Activated T-cell treated with anti-CD3 and anti-CD28 coated beads, Interleukin-2, amount 50 U/mL, for 48 hours (primary cell): ENCODE measurements at places on chromosomes 6 and 20.
A peak's percentile ranks its signal among the peaks of the same experiment; 100 is the strongest.

GRCh38 chr6:137989664-137990063, 117.6 kb downstream of the PERP start:
- DNase-seq = no peak

GRCh38 chr6:101445527-101445926, 52.0 kb downstream of the GRIK2 start:
- no peak for DNase-seq

- no peak for DNase-seq
These were observed 140.9 kb downstream of the GRIK2 start for GRCh38 chr6:101534386-101534785.

GRCh38 chr20:51620432-51620831, 77.9 kb upstream of the NFATC2 start:
- DNase-seq = no peak

- no peak for DNase-seq
These were observed 935.1 kb upstream of the MAP3K7 start for GRCh38 chr6:91521999-91522398.

GRCh38 chr6:143059663-143060353, 881 bp upstream of the AIG1 start:
- DNase-seq = no peak

GRCh38 chr6:139600919-139601475, 226.5 kb upstream of the CITED2 start:
- peak; percentile 31 for DNase-seq

DNA sequence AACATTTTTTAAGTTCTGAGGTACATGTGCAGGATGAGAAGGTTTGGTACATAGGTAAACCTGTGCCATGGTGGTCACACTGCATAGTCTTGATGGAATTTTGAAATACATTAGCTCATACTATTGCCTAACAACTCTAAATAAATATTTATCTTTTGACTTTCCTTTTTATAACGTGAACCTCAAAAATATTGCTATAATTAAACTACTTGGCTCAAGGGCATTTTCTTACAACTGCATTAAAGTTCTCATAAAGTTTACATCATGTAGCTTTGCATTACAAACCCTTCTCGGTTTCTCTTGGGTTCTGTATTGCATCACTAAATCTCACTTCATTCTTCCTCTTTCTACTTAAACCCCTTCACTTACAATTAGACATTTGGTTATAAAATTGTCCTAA, 636.0 kb upstream of the PTCHD4 start:
- no peak for DNase-seq

GRCh38 chr6:166849749-166850183, 106.6 kb downstream of the RNASET2 start:
- DNase-seq = no peak

GRCh38 chr6:106383573-106383972, 23.1 kb downstream of the CRYBG1 start:
- DNase-seq = no peak

GRCh38 chr6:95614094-95614493, 36.8 kb downstream of the MANEA start:
- no peak for DNase-seq

DNA sequence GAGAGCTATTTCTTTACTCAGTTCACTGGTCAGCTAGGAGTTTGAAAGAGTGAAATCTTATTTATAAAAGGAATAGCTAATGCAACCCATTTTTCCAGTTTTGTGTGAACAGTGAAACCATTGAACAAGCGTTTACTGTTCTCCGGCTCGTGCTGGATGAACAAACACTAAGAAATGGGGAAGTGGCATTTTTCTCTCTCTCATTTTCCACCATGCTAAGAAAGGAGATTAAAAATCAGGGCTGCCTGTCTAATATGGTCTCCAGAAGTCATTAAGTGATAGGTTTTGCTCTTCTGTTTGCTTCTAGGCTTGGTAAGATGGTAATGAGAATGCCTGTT, 774 bp upstream of the SFT2D1 start:
- no peak for DNase-seq

- DNase-seq = no peak
These were observed 130.0 kb downstream of the FOXC1 start for GRCh38 chr6:1739680-1740079.

GRCh38 chr6:33745548-33745947, 1.2 kb downstream of the IP6K3 start:
- no peak for DNase-seq

- DNase-seq = no peak
These were observed 445.7 kb downstream of the CDC5L start for GRCh38 chr6:44833248-44833647.

DNA sequence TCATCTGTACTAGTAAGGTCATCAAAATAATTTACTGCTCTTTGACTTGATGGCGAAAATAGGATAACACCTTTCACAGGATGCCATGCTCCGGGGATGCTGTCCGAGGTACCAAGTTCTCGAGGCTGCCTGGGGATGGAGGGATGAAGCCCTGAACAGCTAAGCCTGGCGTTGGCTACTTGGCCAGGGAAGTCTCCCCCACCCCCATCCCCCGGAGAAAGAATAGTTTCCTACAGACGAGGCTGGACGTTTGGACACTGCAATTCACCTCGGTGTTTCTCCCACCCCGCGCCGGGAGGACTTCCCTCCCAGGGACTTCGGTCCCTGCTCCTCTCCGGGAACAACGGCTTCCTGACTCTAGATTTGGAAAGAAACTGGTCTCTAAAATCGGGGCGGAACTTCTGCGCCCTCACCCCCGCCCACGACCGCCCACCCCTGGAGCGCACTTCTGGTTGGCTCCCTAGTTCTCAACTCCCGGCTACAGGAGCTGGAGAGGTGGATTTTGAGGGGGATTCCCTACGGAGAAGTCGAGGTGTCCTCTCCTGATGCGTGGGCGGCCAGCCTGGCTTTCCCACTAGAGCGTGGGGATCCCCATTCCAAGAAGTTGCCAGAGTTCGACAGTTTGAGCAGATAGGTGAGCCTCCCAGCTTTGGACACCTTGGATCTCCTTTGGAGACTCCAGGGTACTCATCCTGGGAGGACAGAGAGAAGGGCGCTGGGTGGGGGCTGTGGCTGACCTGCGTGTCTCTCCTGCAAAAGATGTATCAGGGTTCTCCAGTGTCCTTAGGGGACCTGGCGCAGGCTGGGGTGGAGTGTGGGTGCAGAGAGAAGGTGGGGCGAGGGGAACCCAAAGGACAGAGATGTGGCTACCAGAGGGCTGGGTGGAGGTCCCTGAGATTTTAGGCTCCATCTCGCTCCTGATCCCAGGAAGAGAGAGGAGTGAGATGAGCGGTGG, 1.1 kb downstream of the PCSK2 start:
- no peak for DNase-seq

DNA sequence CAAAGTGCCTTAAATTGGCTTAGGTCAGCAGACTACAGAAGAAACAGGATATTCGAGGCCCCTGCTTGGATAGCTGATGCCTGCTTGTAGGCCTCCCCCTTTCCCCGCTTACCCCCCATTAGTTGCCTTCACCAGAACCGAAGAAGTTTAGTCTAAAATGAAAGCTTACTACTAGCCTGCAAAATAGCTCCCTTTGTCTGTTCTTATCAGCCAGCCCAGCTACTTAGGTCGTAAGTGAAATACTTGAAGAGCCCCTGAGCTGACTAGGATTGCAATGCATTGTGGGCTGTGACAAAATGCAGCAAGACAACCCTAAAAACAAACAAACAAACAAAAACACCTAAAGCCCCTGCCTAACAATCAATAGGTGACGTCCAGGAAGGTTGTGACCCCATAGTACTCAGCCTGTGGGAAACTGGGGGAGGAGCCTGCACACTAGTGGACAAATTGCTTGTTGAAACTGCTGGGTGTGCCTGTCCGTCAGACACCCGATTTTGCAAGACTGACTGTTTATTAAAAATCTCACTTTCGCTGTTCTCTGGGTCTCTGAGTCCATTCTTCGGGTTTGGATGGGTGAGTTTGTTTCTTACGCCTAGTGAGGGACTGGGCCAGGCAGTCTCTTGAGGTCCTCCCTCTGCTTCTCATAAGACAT, 105.0 kb upstream of the DUSP22 start:
- DNase-seq = no peak

DNA sequence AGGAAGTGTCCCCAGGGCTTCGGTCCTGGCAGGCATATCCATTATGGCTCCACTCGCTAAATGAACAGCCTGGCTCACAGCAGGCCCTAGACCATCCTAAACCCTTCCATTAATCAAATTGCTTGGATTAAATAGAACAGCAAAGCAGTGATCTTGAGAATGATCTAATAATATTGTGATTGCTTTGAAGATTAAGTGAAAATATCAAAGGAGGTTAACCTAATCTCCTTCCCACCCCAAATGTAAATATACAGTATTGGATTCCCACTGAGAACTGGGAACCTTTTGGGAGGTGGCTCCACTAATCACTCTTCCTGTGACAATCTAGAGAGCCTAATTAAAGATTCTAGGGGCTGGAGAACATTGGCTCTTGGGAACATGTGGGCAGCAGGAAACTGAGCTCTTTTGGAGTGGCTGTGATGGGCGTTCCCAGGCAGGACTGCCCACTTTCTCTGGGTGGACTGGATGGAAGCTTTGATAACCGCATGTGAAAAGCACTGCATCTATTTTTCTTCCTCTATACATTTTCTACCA, 68.3 kb upstream of the FRMD1 start:
- no peak for DNase-seq

DNA sequence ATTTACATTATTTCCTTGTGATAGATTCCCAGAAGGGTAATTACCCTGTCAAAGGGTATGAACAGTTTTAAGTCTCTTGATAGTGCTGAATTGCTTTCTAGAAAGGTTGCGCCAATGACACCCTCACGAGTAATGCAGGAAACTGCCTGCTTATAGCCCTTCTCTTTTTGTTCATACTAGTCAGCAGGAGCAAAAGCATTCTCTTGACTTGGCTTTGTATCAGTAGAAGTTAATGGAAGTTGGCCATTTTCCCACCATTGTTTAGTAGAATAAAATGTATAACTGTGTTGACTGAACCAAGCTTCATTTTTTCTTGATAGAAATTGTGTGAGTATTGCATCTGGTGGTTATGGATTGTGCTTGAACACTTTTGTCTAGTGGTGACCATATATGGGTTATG, 100.1 kb downstream of the FARS2 start:
- no peak for DNase-seq

GRCh38 chr20:60506061-60506460, 547.8 kb downstream of the CDH26 start:
- DNase-seq = no peak

- peak; percentile 77 for DNase-seq
These were observed 490.9 kb upstream of the JARID2 start for GRCh38 chr6:14754751-14755513.

GRCh38 chr6:40806256-40806864, 219.2 kb upstream of the LRFN2 start:
- DNase-seq = no peak

GRCh38 chr6:32973144-32974015, 5.0 kb downstream of the BRD2 start:
- DNase-seq = peak; percentile 67

- no peak for DNase-seq
These were observed 253.6 kb downstream of the CDH26 start for GRCh38 chr20:60211618-60212463.

GRCh38 chr6:157182503-157183264, 140.6 kb downstream of the TMEM242 start:
- no peak for DNase-seq

DNA sequence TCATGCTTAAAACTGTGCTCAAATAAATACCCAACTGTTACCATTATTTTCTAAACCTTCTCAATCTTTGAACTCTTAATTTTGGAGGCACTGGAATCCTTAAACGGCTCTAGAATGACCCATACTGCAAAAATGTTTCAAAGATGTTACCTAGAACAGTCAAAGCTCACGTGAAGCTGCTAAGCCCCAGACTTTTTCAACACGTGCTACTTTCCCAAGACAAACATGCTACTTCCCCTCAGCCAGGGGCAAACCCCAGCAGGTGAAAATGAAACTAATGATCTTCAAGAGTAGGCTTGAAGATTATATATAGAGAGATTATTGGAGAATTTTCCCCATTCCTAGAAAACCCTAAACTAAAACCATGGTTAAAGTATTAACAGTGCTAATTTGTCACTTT, 28.1 kb downstream of the HUS1B start:
- no peak for DNase-seq

DNA sequence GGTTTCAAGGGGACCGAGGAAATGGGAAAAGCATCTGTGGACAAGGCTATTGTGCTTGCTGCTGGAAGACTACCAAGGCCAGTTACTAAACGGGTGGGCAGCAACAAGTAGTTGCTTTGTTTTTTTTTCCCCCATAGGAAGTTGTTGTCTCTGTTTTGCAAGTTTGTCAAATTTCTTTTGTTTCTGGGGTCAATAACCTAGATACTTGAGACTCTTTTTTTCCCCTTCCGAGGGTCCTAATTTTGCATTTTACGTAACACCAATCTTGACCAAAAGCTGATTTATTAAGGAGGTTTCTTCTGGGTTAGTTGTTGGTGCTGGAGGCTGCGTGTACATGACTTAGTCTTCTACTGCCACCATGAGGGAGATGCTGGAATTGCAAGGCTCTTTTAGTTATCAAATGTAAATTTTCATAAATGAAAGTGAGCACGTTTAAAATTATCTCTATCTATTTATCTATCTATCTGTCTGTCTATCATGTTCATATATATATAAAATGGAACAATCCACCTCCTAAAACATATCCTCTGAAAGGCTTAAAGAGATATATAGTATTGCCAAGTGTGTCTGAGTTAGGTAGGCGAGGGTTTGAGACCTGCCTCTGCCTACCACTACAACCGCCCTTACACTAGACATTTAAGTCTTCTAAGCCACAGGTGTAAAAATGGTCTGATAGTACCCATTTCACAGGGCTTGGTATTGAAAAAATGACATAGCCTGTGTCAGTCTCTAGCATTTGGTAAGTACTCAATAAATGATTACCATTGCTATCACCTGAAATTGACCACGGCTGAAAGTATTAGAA, 60.2 kb downstream of the GCLC start:
- peak; percentile 62 for DNase-seq

DNA sequence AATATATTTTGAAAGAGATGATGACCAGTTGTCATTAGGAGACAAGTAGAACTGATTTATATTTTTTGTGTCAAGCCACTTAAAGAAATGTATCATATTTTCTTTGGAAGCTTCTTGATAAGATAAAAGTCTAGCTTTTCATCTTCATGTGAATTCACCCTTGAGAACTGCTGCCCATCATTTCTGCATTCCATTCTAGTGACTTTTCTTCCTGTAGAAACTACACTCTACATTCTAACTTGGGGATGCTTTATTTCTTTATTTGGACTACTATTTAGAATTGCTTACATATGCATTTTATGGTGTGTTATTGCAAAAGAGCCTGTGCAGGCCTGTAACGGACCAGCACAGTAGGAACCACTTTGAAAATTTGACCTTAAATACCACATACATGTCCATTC, 335.0 kb upstream of the KCNQ5 start:
- DNase-seq = no peak
